ENCODE measurements at places on chromosomes 6 and 20.
A peak's percentile ranks its signal among the peaks of the same experiment; 100 is the strongest.

DNA sequence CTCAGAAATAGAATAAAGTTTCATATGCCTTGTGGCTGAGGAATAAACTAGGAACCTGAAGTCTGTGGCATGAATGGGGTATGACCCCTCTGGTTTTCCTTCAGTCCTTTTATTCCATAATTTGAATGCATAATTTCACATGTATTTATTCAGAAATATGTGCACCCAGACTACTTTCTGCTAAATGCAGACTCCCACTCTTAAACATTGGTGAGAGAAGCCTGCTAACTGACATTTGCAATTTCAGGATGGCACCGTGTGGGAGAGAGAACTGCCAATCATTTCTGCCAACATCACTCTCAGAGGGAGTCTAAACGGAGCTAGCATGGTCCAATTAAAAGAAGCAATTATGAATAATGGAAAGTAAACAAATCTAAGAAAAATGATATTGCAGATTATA lies 141.3 kb downstream of the ADGRB3 start:
- H3K4me3 ChIP-seq = no peak overlapping the region
- H3K4me1 ChIP-seq = no peaks in the 10 kb centered on the region
- H3K36me3 ChIP-seq = no peaks in the 10 kb centered on the region
- no peak overlapping the region for H3K27ac ChIP-seq

DNA sequence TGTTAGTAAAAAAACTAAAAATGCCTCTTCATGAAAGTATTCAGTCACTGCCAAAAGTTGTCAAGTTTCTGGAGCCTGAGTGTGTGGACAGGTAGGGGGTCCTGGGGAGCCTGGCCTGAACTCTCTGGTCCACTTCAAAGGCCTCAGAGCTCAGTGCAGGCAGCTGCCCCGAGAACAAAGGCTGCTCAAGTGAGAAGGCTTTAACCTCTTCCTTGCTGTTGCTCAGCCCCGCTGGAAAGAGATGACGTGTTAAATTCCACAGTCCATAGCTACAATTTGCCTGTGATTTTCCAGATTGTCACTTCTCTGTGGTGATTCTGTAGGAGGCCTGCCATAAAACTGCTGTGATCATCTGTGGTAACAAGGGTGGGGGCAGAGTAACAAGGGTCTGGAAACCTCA lies 96.9 kb downstream of the FAM120B start:
- no peaks in the 10 kb centered on the region for H3K4me1 ChIP-seq
- DNase-seq = no peak
- H3K36me3 ChIP-seq = peaks cover 35% of the 10 kb centered on the region
- no peak overlapping the region for H3K4me3 ChIP-seq
- H3K27me3 ChIP-seq = no peaks in the 10 kb centered on the region

- H3K36me3 ChIP-seq = no peaks in the 10 kb centered on the region
- DNase-seq = no peak
- H3K27ac ChIP-seq = no peak overlapping the region
- no peaks in the 10 kb centered on the region for H3K27me3 ChIP-seq
- H3K4me3 ChIP-seq = no peak overlapping the region
Observed at GRCh38 chr6:8642131-8642530, 206.8 kb upstream of the SLC35B3 start.

GRCh38 chr6:130132286-130132701 lies 90.5 kb downstream of the SAMD3 start:
- peaks cover 13% of the 10 kb centered on the region for H3K36me3 ChIP-seq
- no peaks in the 10 kb centered on the region for H3K27me3 ChIP-seq
- H3K27ac ChIP-seq = peak overlapping the region; percentile 84
- DNase-seq = peak; percentile 36
- peak overlapping the region; percentile 70 for H3K4me3 ChIP-seq
- peaks cover 60% of the 10 kb centered on the region for H3K4me1 ChIP-seq

- peaks cover 73% of the 10 kb centered on the region for H3K4me1 ChIP-seq
- no peak overlapping the region for H3K4me3 ChIP-seq
- H3K27me3 ChIP-seq = no peaks in the 10 kb centered on the region
- peak overlapping the region; percentile 62 for H3K27ac ChIP-seq
- peaks cover 58% of the 10 kb centered on the region for H3K36me3 ChIP-seq
Observed at GRCh38 chr6:90131614-90132423, 164.8 kb downstream of the BACH2 start.

GRCh38 chr20:23234311-23235078 lies 116.1 kb upstream of the NXT1 start:
- H3K27me3 ChIP-seq = peaks cover 9% of the 10 kb centered on the region
- DNase-seq = no peak
- no peaks in the 10 kb centered on the region for H3K4me1 ChIP-seq
- H3K36me3 ChIP-seq = no peaks in the 10 kb centered on the region
- no peak overlapping the region for H3K27ac ChIP-seq
- H3K4me3 ChIP-seq = no peak overlapping the region

GRCh38 chr6:126620719-126621118 lies 280.8 kb downstream of the CENPW start:
- no peak overlapping the region for H3K27ac ChIP-seq
- no peaks in the 10 kb centered on the region for H3K36me3 ChIP-seq
- H3K4me1 ChIP-seq = no peaks in the 10 kb centered on the region
- DNase-seq = no peak
- H3K27me3 ChIP-seq = no peaks in the 10 kb centered on the region
- no peak overlapping the region for H3K4me3 ChIP-seq

- no peak overlapping the region for H3K27ac ChIP-seq
- no peaks in the 10 kb centered on the region for H3K36me3 ChIP-seq
- peaks cover 6% of the 10 kb centered on the region for H3K27me3 ChIP-seq
Observed at GRCh38 chr20:53426766-53427312, 166.8 kb downstream of the ZNF217 start.

DNA sequence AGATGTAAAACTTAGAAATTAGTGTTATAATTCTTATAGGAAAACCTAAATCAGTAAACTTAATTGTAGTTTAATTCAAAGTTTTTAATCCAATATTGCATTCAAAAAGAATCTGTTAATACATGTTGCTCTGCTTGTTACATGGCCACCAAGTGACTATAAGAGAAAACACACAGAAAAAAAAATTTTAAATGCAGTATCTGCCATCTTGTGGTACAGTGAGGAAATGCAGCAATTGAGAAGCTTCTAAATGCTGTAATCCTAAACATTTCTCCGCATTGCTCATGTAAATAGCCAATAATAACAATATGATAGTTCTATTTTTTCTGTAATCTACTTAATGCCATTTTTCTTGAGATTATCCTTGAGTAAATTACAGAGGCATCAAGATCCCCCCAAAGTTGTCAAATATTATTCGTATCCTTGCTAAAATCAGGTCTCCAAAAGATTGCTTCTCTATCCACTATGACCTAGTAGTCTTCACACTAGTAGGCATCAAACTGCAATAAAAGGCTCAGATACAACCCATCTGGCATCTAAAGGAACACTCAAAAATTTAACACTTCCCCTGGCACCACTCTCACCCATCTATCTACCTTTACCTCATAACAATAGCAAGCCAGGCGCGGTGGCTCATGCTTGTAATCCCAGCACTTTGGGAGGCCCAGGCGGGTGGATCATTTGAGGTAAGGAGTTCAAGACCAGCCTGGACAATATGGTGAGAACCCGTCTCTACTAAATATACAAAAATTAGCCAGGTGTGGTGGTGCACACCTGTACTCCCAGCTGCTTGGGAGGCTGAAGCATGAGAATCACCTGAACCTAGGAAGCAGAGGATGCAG lies 34.6 kb downstream of the HDAC2 start:
- peaks cover 21% of the 10 kb centered on the region for H3K36me3 ChIP-seq
- no peaks in the 10 kb centered on the region for H3K27me3 ChIP-seq
- no peak overlapping the region for H3K27ac ChIP-seq
- no peak for DNase-seq
- no peak overlapping the region for H3K4me3 ChIP-seq
- H3K4me1 ChIP-seq = no peaks in the 10 kb centered on the region

- H3K4me1 ChIP-seq = peaks cover 1% of the 10 kb centered on the region
- no peak overlapping the region for H3K27ac ChIP-seq
- no peaks in the 10 kb centered on the region for H3K36me3 ChIP-seq
Observed at GRCh38 chr20:896501-897025, 19.6 kb downstream of the ANGPT4 start.

Measured in activated naive CD8-positive, alpha-beta T cell treated with anti-CD3 and anti-CD28 coated beads, Interleukin-2, amount 50 U/mL, for 24 hours (primary cell).